Activated CD4-positive, CD25-positive, alpha-beta regulatory T cell treated with anti-CD3 and anti-CD28 coated beads, Interleukin-2, amount 50 U/mL, for 24 hours (primary cell): ENCODE measurements at places on chromosomes 4 and X.
A peak's percentile ranks its signal among the peaks of the same experiment; 100 is the strongest.

DNA sequence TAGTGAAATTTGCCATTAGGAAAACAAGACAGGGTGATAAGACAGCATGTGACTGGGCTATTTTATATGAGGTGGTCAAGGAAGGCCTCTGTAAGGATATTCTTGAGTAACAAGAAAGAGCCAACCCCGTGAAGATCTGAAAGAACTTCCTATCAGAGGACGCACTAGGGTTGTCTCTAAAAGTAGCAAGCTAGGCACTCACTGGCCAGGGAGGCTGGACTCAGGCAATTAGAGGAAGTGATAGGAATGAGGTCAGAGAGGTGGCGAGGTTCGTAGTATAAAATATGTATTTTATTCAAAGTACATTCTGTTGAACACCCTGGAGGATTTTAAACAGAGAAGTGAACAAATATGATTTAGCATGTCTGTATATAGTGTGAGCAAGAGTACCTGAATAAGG is 4.6 kb downstream of the BMPR1B start:
- ATAC-seq, result no peak

- ATAC-seq, result no peak
These were observed 131.8 kb upstream of the ENPEP start for GRCh38 chr4:110344165-110344564.

DNA sequence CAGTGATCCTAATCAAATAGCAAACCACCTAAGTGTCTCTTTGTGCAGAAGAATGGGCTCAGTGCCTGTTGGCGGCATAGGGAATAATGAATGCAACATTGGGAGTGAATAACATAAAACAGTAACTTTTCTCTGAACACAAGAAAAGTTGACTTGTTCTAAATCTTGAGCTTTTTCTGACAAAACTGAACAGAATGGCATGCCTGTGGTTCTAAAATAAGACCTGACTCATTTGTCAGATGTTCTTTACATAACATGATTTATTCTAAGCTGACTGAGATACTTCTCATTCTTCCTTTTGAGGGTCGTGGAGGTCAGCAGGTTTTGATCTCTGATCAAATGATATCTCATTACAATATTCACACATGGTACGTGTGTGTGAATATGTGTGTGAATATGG is 165.4 kb upstream of the WDR1 start:
- ATAC-seq, result no peak

- ATAC-seq, result no peak
These were observed 804 bp downstream of the OSTC start for GRCh38 chr4:108651014-108651791.

GRCh38 chrX:23901060-23901459 is 6.7 kb downstream of the APOO start:
- peak; percentile 59 for ATAC-seq

- ATAC-seq, result peak; percentile 79
These were observed 5.3 kb upstream of the STBD1 start for GRCh38 chr4:76301068-76301774.

DNA sequence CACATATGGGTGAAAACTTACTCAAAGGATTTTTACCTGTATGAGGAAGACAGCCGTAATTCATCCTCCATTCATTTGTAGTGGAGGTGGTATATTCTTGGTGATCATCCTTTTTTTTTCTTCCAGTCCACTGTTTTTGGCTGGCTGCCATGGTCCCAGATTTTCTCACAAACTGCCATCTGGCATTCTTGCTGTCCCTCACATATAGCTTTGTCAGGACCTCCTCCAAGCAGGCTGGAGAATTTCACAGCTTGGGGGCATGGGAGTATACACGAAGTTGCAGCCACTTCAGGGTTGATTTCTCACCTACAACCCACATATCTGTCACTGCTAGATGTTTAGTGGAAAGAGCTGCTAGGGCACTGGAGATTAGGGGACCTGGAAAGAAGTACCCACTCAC is 401.0 kb downstream of the IL1RAPL1 start:
- ATAC-seq, result no peak

- ATAC-seq, result no peak
These were observed 151.5 kb downstream of the CHIC2 start for GRCh38 chr4:53912766-53913497.

DNA sequence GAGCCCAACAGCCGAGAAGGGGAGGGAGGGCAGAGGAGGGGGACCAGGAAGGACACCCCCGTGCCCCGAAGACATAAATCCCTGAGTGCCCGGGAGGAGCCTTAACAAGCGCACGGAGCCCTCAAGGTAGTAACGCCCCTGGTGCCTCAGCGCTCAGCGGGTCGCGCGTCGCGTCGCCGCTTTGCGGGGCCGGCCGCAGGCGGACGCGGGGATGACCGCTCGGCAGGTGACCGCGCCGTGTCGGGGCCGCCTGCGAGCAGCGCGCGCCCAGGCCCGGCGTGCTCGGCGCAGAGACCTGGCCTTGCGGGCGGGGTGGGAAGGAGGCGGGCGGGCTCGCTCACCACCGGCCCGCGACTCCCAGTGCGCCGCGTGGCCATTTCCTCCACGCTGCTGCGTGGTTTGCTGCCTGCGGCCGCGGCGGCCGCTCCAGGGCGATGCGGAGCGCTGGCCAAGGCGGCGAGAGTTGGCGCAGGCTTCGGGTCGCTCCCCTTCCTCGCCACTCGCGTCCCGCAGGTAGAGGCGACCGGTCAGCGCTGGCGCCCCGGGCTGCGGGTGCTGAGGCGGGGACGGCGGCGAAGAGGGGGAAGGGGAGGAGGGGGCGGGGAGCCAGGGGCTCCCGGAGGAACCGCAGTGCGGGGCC is 632 bp downstream of the CCSER1 start:
- no peak for ATAC-seq

DNA sequence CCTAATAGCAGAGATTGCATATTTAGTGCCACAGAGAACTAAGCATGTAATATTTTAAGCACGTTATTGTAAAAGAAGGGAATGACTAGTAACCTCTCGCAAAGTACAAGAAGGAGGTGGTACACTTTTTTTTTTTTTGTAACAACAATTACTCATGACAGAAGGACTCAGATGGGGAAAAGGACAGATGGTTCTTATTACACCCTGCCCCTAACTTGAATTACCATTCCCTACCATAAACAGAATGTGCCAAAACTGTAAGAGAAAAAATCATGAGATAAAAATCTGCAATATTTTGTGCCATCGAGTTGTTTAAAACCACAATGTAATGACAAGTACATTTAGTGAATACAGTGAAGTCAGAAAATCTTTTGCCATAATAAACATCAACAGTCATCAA is 33.0 kb upstream of the RAPGEF2 start:
- ATAC-seq, result no peak
